Hepatic stellate cell (primary cell): ENCODE measurements at places on chromosomes 13 and 19.

- DNase-seq, result no peak
Observed at GRCh38 chr13:48511621-48512230, 21.2 kb downstream of the RCBTB2 start.

DNA sequence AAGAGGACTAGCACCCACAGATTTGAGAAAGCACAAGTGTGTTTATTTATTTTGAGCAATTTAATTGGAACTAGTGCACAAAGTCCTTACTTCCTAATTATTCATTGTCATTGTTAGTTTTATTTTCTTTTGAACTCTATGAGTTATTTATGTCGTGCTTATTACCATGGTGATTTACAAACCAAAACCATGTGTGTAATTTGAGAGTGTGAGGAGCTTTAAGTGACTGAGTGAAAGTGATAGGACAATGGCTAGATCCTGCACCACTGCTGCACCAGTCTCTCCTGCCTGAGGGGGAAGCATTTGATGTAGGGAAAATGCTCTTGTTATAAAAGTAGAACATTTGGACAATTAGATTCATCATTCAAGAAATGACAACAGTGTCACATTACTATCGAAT lies 172.3 kb upstream of the KLF12 start:
- DNase-seq, result no peak

DNA sequence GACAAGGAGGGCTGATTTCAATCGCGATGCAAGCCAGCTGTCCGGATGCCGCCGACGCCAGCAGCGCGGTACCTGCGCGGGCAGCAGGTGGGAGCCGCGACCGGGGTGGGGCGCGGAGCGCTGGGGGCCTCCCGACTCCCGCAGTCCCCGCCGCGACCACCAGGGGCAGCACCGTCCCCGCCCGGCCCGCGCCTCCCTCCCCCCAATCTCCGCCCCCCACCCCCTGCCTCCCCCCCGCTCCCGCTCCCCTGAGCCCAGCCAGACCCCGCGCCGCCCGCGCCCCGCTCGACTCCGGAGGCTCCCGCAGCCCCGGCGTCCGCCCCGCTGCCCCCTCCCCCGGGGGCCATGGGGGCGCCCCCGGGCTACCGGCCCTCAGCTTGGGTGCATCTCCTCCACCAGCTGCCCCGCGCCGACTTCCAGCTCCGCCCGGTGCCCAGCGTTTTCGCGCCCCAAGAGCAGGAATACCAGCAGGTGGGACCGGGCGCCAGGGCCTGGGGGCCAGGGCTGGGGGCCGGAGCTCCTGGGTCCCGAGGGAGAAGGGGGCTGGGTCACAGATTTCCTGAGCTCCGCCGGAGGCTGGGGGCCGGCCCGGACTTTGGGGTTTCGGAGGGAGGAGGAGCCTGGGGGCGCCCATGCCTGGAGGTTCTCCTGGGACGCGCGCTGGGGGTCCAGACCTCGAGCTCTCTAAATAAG lies at the start of gene TTYH1:
Gene TTYH1 (plus strand): TSS at position 257 of the 693 bp plus-strand sequence. CDS start 89 bp downstream, at position 346.
- peak; percentile 13 for DNase-seq

- DNase-seq, result peak; percentile 80
Observed at GRCh38 chr19:7888145-7888825, at the start of gene LRRC8E. Gene LRRC8E (plus strand): TSS chr19:7888510. CDS start chr19:7895604, 7,094 bp downstream.

- no peak for DNase-seq
Observed at GRCh38 chr19:51462276-51462675, 4.0 kb upstream of the SIGLEC8 start.

GRCh38 chr13:39403106-39403505 lies 199.9 kb downstream of the LHFPL6 start:
- DNase-seq, result no peak

GRCh38 chr13:49456156-49456555 lies 12.1 kb downstream of the SETDB2 start:
- no peak for DNase-seq

DNA sequence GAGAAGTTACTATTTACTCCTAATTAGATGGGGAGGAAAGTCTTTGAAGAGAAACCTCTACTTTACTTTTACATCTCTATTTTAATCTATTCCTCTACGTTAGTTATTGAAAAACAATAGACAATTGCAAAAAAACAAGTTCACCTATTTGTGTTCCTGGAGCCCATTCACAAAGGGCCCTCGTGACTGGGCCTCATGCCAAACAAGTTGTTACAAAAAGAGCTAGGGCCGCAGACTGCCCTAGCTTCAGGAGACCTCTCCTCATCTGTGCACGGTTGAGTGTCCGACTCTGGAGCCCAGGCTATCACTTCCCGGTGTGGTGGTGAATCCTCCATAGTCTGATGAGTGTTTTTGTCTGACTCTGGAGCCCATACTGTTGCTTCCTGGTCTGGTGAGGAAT lies 190.9 kb downstream of the ZNF486 start:
- DNase-seq, result no peak

GRCh38 chr13:26257049-26257448 lies 3.1 kb downstream of the CDK8 start:
- no peak for DNase-seq

- DNase-seq, result no peak
Observed at GRCh38 chr13:99948907-99949678, 22.5 kb downstream of the ZIC5 start.

GRCh38 chr19:23507446-23507845 lies 112.2 kb upstream of the ZNF91 start:
- DNase-seq, result no peak

GRCh38 chr13:99983499-99984401 lies 2.2 kb downstream of the ZIC2 start:
- DNase-seq, result no peak

DNA sequence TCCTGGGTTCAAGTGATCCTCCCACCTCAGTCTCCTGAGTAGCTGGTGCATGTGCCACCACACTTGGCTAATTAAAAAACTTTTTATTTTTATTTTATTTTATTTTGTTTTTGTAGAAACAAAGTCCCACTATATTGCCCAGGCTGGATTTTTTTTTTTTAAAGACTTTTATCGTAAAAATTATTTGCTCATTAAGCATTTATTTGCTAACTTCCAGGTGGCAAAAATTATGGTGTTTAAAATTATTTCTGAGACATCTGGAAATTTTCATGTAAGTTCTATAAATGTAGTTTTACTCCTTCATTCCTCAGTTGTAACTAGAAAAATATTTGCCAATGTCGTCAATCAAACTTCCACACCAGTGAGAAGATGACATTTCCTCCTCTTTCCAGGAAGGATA lies 233.3 kb upstream of the DACH1 start:
- DNase-seq, result no peak

DNA sequence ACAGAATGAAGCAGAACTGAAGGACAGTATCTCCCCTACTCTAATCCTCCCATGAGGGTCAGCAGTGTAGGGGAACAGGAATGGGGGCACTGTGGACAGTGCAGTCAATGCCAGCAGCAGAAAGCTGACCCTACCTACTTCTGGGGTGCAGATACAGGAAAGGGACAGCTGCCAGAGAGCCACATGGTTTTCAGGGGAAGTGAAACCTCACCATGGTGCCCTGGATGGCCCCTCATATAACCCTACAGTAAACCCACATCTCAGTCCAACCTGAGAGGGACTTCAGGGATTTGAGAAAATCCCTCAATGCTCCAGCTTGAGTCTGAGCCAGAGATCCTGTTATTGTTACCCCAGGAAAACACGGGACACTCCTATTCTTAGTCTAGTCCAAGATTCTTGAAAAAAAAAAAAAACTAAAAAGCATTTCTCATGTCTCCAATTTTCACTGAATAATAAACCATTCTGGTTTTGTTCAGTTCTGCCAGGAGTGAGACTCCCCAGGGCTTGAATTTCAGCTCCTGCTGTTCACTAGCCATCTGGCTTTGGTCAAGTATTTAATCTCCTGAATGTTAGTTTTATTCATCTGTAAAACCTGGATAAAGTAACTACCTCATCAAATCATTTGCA lies 511.6 kb upstream of the ARGLU1 start:
- no peak for DNase-seq
